ENCODE measurements at places on chromosomes 1 and 21.
A peak's percentile ranks its signal among the peaks of the same experiment; 100 is the strongest.

GRCh38 chr1:101588677-101589076 is 351.9 kb downstream of the S1PR1 start:
- DNase-seq = no peak

GRCh38 chr1:89865498-89866382 is 44.9 kb downstream of the LRRC8D start:
- DNase-seq = no peak

DNA sequence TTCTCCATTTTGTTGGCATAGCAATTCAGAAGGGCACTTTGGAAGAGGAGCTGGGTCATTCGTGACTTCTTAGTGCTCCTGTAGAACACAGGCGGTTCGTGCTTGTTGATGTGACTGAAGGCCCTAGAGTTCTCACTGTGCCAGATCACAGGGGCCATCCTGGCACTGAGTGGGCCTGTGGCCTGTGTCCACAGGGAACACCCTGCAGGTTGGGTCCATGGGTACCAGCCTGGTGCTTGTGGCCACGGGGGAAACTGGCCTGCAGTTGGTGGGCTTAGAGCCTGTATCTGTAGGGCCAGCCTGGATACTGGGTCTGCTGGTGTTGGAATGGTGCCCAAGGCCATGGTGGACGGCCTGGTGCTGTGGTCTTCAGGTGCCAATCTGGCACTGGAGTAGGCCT is 9.2 kb downstream of the OR2G3 start:
- no peak for DNase-seq

DNA sequence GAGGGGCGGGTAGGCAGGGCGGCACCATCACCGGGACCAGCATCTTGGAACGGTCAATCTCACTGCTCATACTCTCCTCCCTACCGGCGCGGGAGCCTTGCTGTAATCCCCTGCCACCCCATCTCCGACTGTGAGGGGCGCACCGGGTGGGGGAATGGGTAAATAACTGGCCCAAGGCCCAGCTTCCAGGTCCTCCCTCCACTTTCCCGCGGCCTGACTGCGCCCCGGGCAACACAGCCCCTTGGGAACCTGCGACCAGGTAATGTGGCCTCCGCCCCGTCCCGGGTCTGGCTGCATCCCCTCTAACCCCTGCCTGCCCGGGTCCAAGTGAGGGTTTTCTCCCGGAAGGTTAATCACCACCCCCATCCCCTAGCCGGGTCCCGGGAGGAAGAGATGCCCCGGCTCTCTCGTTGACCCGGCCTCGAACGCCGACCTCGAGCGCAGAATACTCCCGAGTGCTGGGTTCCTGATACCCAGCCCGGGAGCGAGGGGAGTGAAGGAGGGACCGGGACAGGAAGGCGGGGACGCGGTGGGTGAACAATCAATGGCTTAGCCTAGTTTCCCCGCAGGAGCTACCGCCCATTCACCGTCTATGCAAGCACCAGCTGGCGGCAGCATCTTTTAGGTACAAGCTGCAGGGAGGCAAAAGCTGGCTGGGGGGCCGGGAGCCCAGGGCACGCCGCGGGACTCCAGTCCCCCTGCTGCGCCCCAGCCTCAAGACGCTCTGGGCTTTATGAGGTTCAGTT is 5.9 kb upstream of the LHX9 start:
- no peak for DNase-seq

DNA sequence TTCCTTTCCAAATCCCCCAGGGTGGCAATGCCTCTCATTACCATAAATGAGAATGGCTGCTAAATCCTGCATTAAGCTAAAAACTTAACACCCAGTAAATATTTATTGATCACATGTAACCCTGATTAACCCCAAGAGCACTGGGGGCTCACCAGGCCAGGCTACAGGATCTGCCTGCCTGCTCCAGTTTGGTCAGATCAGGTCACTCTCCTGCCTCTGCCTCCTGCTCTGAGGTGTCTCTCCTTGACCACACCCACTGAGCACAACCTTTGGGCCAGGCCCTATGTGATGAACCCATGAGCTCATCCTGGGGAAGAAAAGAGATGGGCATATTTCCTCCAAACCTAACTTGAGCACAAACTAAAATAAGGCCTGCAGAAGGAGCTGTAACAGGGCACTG is 93.5 kb downstream of the TRABD2B start:
- no peak for DNase-seq

- DNase-seq = no peak
Observed at GRCh38 chr1:67952071-67952470, 98.4 kb downstream of the DIRAS3 start.

GRCh38 chr1:212559929-212560328 is 48.6 kb upstream of the ATF3 start:
- no peak for DNase-seq

- no peak for DNase-seq
Observed at GRCh38 chr21:38474124-38474523, 24.2 kb downstream of the ERG start.

DNA sequence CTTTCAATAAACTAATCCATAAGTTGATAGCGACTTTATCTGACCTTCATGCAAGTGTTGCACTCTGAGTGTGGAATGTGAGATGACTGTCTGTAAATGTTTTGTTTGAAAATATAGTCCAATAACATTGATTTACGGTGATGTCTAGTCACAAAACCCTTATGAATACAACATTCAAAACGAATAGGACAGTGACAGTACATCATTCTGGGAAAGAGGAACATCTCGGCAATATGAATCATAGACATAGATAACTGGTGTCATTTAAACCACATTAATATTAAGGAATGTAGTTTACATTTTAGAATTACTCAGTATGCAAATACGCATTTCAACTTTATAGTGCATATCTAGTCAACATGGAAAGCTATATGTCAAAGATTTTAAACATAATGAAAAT is 1311.6 kb upstream of the ADGRL4 start:
- no peak for DNase-seq

DNA sequence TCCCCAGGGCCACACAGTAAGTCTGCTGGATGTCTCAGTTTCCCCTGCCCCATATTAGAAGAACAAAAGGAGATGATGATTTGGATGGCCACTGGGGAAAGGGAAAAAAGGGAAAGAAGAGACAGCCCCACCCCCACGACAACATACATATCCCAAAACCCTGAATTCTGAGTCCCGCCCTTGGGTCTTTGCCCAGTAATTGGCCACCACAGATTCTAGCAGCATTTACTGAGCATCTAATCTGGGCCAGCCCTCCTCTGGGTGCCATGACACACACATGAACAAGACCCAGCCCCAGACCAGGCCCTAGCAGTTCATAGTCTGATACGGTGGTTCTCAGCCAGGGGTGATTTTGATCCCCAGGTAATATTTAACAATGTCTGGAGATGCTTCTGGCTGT is 5.2 kb upstream of the TTC4 start:
- DNase-seq = no peak

GRCh38 chr1:167270349-167271092 is 49.8 kb downstream of the POU2F1 start:
- no peak for DNase-seq

- no peak for DNase-seq
Observed at GRCh38 chr1:113811156-113811887, 954 bp downstream of the RSBN1 start.

DNA sequence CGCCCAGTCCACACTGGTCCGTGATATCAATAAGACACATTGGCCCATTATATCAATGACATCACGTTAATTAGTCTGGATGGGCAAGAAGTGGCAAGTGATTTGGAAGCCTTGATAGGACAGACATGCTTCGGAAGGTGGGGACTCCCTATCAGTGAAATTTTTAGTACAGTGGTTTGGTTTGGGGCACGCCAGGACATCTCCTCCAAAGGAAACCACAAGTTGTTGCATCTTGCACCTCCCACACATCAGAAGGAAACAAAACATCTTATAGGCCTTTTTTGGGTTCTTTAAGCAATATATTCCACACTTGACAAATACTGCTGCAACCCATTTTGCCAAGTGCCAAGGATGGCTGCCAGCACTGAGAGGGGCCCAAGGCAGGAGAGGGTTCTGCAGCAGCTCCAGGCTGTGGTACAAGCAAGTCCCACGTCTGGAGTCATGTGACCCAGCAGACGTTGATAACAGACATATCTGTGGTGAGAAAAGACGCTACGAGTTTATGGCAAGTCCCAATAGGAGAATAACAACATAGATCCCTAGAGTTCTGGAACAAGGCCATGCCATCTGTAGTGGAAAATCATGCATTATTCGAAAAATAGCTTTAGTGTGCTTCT is 95.3 kb upstream of the DISP3 start:
- peak; percentile 2 for DNase-seq

GRCh38 chr1:174116042-174116441 is 43.3 kb upstream of the RABGAP1L start:
- DNase-seq = no peak

DNA sequence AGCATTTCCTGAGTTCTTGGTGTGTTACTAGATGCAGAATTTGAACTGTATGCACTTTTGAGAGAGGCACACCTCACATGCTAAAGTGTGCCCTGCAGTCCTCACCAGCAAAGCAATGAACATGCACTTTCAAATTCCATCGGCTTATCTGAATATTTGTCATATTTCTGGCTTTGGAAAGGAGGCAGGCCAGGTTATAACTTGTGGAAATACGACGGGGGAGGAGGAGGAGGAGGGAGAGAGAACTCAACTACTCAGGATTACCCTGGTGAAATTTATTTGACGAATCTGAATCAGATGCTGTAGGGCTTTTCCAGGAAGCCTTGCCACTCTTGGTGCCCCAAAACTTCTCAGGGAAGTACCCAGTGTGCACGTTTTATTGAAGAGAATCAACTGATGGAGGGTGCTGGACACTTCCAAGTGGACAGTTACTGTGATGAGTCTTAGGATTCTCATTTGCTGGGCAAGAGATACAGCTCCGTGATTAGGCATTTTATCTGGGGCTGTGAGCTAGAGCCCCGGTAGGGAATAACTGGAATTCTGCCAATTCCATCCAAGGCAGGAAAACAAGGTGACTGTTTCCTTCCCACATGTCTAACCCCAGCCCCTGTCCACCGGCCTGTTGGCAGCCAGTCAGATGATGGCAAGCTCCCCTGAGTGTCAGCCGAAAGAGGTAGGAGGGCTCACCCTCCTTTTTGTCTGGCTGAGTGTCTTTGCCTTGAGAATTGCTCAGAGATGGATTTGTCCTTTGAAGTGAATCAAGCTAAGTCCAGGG is 3.8 kb downstream of the PDPN start:
- no peak for DNase-seq

DNA sequence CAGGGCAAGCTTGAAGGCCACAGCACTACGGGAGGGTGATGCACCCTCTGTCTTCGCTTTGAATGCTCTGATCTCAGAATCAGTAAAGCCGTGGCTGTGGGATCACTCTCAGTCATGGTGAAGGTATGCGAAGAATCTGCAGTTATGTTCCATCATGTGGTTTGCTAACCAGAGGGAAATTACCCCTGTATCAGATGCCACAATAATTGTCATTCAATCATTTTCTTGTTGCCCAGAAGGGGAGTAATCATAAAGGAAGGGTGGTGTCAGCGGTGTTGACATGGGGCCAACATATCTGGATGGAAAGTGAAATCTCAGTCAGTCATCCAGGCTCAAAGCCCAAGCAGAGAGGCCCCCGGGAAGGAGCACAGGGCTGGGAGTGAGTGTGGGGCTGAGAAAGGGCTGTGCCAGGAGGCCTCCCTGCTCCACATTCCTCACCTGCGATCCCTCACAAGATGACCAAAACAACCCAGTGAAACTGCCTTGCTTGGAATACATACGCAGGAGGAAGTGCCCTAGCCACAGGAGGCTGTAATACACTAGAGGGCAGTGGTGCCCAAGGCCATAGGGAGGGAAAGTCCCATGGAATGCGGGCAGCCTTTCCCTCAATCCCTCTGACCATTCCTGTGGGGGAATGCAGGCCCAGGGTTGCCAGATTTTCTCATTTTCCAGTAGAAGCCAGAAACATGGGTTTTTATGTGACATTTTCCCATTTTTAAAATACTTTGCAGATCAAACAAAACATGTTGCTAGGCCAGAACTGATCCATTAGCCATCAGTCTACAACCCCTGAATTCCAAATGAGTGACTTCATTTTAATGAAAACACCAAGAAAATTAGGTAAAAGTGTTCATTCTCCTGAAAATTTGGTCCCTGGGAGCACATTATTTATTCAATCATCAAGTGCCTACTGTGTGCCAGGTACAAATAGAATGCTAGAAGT is 95.7 kb upstream of the VANGL1 start:
- peak; percentile 3 for DNase-seq

GRCh38 chr1:57003398-57004139 is 37.8 kb upstream of the C8B start:
- no peak for DNase-seq

DNA sequence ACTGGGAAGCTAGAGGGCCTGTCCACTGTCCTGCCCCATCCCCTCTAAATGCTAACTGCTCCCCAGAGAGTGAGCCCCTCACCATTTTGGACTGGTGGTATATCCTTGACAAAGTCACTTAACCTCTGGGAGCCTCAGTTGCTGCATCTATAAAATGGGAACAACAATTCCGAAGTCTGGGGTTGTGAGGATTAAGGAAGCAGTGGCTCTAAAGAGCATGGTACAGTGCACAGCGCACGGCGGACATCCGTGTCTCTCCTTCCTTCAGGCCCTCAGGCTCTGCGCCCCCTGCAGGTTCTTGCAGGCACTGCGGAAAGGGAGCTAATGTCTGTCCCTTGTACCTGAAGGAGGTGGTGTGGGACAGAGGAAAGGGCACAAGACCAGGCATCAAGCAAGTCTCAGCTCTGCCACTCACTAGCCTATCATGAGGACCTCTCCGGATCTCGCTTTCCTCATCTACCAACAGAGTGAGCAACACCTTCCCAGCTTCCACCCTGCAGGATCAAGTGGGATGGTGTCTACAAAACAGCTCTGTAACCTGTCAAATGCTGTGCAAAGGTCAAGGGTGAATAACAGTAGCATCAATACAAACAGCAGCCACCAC is 20.1 kb downstream of the ECE1 start:
- no peak for DNase-seq

DNA sequence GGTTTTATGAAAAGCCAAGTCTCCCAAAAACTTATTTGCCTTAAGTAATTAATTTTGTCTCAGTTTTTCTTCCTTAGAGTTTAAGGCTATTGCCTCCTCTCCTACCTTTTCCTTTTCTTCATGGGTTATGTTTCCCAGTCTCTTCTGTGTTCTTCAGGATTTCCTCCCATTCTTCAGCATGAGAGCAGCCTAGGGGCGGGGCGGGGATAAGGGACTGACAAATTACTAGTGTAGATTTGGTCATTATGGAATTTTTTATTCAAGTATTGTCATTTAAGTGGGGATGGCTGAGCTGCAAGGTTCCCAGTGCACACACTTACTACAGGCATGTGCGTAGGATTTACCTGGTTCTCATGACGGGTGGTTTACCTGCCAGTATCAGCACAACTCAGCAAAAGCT is 35.2 kb upstream of the PIGV start:
- no peak for DNase-seq

DNA sequence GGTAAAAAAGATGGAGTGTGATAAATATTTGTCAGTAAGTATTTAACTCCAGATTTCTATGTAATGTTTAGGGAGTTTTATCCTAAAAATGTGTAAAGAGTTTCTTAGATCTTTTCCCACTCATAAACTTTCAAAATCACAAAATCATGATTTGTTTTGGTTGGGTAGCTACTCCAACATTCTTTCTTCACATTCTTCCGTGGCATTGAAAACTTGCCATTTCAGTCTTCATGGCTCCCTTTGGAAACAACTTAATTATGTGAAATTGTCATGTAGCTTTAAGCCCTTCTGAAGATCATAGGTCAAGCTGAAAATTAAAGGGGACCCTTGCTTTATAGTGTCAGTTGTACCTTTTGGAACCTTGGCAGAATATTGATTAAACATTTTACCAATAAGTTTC is 73.2 kb downstream of the ADGRL2 start:
- DNase-seq = no peak

GRCh38 chr1:109199710-109200109 is 14.0 kb upstream of the SARS1 start:
- no peak for DNase-seq

- DNase-seq = no peak
Observed at GRCh38 chr1:145992958-145993617, 3.3 kb downstream of the TXNIP start.

All from globus pallidus (tissue), 1 donor.